GOT3 (cell line): ENCODE measurements at places on chromosomes 2 and 18.

GRCh38 chr18:35816003-35816402 is 156.5 kb upstream of the RMP24 start:
- DNase-seq, result no peak

- no peak for DNase-seq
Measured at GRCh38 chr2:46385786-46386577, 88.8 kb downstream of the EPAS1 start.

- DNase-seq, result no peak
Measured at GRCh38 chr18:7234091-7234490, 3.2 kb downstream of the LRRC30 start.

- DNase-seq, result no peak
Measured at GRCh38 chr2:142307616-142308115, 176.8 kb upstream of the LRP1B start.

- DNase-seq, result no peak
Measured at GRCh38 chr18:35730691-35731370, 149.3 kb downstream of the GALNT1 start.

GRCh38 chr18:77544792-77545191 is 295.1 kb downstream of the GALR1 start:
- DNase-seq, result no peak

DNA sequence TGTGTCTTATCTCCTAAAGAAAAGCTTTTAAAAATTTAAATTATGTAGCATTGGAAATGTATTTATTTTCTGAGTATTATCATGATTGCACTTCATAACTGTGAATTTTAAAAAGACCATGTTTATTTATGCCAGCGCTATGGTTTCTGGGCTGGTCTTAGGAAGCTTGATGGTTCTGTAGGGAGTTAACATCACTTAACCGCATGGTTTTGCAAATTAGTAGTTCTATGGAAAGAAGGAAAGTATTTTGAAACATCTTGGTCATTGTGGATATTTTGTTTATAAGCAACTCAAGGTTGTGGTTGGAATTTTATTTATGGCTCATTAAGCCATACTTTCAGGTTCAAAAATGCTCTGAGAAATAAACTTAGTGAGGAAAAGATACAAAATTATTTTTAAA is 549.4 kb downstream of the STK39 start:
- DNase-seq, result no peak

DNA sequence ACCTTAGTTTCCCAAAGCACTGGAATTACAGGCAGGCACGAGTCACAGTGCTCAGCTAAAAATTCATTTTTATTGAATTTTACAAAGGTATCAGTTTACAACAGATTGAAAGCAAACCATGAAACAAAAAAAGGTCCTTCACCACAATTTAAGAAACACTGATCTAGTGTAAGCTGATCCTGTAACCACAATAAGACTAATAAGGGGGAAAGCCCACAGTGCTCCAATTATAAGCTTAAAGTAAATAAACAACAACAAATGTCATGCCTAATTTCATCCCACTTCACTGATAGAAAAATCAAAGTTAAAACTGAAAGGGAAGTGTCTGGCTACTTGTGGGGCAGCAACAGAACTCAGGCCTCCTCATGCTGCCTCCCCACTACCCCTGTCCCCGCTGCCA is 49.2 kb downstream of the ICA1L start:
- DNase-seq, result no peak

DNA sequence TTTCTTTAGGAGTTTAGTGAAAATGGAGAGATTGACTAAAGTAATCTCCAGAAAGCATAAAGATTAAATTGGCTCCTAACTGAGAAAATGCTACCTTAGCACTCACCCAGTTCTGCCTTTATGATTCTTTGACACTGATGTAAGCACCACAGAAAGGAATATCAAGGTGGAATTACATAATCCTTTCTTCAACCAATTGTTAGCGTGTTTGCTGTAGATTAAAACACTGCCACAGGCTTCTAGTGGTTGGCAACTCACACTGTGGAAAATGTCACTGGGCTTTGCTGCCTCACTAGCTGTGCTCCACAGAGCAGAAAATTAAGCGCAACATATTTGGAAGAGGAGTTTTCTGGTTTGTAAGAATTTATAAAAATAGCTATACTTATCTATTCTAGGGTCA is 104.1 kb downstream of the DLGAP1 start:
- no peak for DNase-seq

DNA sequence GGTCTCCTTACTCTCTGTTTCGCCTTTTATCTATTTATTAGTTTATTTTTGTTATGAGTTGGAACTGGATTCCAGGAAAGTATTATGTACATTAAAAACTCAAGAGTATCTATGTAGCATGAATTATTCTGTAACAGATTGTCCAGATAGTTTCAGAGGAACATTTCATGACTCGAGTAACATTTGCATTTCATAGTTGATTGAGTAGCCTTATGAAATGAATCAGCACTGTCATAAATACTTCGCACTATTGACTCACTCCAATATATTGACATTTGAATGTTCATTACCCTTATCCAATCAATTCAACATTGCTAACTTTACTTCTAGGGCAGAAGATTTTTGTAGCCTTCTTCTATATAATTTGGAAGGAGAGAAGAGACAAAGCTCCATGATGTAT is 11.3 kb upstream of the VRK2 start:
- DNase-seq, result no peak

GRCh38 chr2:23545811-23546210 is 160.8 kb downstream of the KLHL29 start:
- no peak for DNase-seq

- no peak for DNase-seq
Measured at GRCh38 chr2:188414869-188415753, 123.4 kb downstream of the GULP1 start.

DNA sequence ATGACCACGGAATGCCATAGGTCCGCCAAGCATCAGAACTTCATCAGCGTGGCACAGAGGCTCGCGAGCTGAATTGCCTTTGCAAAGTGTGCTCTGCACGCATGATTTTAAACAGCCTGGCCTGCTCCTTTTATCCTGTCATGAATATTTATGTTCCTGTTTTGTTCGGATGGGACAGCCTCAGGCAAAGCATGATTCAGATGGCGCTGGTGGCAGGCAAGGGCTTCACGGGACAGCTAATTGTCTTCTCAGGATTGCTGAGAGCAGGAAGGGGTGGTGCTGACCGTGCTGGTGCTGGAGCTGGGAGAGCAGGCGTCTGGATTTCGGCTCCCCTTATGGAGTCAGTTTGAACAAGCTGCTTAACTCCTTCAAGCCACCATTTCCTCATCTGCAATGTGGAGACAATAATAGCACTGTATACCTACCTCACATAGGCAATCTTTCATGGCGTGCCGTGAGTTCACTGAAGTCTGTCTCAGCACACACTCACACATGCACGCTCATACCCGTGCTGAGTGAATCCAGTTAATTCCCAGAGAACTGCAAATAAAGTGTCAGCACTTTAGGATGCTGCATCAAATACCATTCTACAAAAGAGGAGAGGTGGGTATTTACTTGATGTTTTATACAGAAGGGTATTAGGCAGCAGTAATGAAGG is 79.7 kb upstream of the APCDD1 start:
- no peak for DNase-seq

DNA sequence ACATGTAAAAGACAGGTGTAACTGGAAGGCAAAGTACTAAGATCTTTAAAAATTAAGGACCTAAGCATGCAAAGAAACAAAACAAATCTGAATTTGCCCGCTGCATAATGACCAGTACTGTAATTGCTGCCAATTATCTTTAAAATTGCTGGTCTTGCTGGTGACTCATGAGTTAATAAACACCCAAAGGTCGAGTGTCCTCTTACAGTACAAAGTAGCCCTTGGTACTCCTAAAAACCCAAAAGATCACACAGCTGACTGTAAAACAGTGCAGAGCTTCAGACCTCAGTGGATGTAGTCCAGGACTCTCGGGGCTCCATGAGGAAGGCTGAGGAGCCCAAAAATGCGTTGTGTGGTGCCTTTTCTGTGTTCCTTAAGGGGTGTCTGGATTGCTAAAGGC is 308.7 kb downstream of the CNTNAP5 start:
- DNase-seq, result no peak

GRCh38 chr2:222738809-222739208 is 67.4 kb downstream of the MOGAT1 start:
- no peak for DNase-seq

- no peak for DNase-seq
Measured at GRCh38 chr2:222257645-222258044, 41.2 kb downstream of the PAX3 start.
